ENCODE measurements at places on chromosomes 7 and 10. TPM values are rescaled to one million over a fixed set of nuclear protein-coding genes. Genes with fewer than 3 reads are reported as not detected.

The NUDT13 gene
- total RNA-seq = 2.2 TPM

The PPP1R9A gene
- total RNA-seq = 2.6 TPM

The UNC5B gene
- total RNA-seq = 1.5 TPM

The ATOH7 gene
- 0.15 TPM for total RNA-seq

The DPYSL4 gene
- total RNA-seq = 18.9 TPM

The RTKN2 gene
- 0.95 TPM for total RNA-seq

The MEIG1 gene
- 0.80 TPM for total RNA-seq

The SPDYE8 gene
- total RNA-seq = not detected

The ANKRD7 gene
- total RNA-seq = 0.35 TPM

The EPHA1 gene
- total RNA-seq = not detected

The CPA2 gene
- total RNA-seq = not detected
